Skin of body (tissue), 3 donors: ENCODE measurements at places on chromosomes 6 and 20. TPM values are rescaled to one million over a fixed set of nuclear protein-coding genes. Genes with fewer than 3 reads are reported as not detected.

The ARMH2 gene
- not detected for total RNA-seq

The BEND6 gene
- 5.6 TPM for total RNA-seq

The FLRT3 gene
- 50.4 TPM for total RNA-seq

The ELOVL2 gene
- 0.59 TPM for total RNA-seq

The SIRPB2 gene
- 1.8 TPM for total RNA-seq

DNA sequence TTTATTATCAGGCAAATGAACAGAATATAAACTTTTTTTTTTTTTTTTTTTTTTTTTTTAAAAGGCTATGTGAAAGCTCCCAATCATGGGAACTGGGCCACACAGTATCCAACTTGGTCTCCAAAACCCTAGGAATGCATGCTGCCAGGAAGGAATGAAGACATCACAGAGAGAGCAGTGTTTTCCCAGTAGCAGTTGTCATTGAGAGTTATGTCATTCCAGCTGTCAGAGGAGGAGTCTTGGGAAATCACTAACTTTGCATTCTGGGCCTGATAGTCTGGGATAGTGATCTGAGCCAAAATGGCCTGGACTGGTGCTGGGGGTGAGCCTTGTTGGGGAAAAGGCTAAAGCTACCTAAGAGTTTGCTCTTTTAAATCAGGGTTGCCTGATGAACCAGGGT is 231.3 kb upstream of the MAP3K7 start:
- DNase-seq: no peak

DNA sequence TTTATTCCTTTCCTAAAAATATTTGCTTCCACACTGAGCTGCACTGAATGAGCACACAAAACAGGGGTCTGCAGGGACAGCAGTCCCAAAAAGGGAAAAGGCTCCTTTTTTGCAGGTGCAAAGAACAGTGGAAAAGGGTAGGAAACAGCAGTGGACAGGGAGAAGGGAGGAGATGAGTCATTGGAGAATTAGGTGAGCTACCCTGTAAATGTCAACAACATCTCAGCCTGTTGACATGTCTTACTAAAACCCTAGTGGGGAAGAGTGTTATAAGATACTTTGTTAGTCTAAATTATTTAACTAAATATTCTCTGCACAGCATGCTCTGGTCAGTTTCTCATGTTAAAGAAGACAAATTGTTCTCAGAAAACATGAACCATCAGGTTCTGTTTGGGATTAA is 151.5 kb upstream of the FBXL4 start:
- DNase-seq: no peak

GRCh38 chr20:23583526-23583925 is 15.2 kb upstream of the CST9L start:
- DNase-seq: no peak
